Left cardiac atrium (tissue), 4 donors: ENCODE measurements at places on chromosomes 2 and 18. TPM values are rescaled to one million over a fixed set of nuclear protein-coding genes. Genes with fewer than 3 reads are reported as not detected.

The FAHD2B gene
- 23.9 TPM for total RNA-seq

DNA sequence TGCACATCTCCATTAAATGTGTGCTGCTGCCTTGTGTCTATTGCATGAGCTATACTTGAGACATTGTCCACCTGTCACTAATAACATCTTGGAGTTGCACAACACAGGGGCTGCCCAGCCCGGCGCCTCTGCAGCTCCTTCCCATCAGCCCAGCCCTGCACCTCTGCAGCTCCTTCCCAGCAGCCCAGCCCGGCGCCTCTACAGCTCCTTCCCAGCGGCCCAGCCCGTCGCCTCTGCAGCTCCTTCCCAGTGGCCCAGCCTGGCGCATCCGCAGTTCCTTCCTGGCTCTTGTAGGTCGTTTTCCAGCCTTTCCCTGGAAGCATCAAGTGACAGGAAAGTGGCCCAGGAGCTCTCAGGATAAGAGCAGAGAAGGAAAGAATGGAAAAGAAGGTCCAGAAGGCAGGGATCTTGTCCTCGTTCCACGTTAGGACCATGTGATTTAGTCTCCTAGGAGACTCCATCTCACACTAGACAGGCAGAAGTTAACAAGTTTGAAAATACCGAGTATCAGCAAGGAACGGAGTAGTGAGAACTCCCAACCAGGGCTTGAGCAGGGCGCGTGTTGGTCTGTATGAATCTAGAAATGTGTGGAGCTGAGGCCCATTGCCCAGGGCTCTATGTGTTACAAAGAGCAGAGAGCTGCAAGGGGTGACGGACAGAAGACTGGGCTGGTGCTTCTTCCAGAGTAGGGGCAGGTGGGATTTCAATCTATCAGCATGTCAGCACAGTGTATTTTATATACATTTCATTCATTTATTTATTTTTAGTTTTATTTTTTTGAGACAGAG lies 115.7 kb upstream of the TPO start:
- no peak for DNase-seq

DNA sequence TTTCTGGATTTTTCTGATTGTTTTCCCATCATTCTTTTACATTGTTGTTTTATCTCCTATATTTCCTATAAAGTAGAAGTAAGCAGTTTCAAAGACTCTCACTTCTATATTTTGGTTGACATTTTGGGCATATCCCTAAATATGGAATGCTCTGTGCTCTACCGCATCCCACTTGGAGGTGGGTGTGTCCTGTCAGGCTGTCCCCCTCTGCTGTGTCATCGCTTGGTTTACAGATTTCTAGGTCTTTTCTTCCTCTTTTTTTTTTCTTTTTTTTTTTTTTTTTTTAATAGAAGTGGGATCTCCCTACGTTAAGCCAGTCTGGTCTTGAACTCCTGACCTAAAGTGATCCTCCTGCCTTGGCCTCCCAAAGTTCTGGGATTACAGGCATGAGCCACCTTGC lies 13.3 kb downstream of the DGKD start:
- no peak for DNase-seq

The RBM44 gene
- total RNA-seq: 0.38 TPM

The TRIM54 gene
- 92.1 TPM for total RNA-seq

The CLASP1 gene
- 46.0 TPM for total RNA-seq

DNA sequence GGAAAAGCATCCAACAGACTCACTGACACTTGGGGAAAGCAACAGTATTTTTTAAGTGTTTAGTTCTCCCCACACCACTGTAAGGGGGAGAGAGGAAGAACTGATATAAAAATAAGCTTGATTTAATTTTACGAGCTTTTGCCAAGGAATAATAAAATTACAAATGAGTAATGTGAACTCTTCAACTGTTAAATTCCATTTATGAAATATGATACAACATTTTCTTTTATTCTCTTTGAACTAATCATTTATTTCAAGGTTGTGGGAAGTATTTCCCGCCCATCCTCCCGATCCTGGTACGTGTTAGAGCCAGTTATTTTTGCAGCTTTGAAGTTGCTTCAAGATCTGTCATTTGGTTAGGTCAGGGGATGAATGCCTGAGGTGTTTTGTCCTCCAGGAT lies 35.2 kb downstream of the WDPCP start:
- no peak for DNase-seq

GRCh38 chr2:155841442-155841841 lies 491.1 kb downstream of the NR4A2 start:
- DNase-seq: no peak

- no peak for DNase-seq
These were observed 65.6 kb downstream of the STRADB start for GRCh38 chr2:201517094-201517493.

- DNase-seq: no peak
These were observed 120.7 kb upstream of the RNU4ATAC start for GRCh38 chr2:121409966-121410365.

- no peak for DNase-seq
These were observed 6.7 kb downstream of the CAVIN2 start for GRCh38 chr2:191839918-191840804.
